Inflammatory macrophage (primary cell): ENCODE measurements at places on chromosomes 1 and 21.

DNA sequence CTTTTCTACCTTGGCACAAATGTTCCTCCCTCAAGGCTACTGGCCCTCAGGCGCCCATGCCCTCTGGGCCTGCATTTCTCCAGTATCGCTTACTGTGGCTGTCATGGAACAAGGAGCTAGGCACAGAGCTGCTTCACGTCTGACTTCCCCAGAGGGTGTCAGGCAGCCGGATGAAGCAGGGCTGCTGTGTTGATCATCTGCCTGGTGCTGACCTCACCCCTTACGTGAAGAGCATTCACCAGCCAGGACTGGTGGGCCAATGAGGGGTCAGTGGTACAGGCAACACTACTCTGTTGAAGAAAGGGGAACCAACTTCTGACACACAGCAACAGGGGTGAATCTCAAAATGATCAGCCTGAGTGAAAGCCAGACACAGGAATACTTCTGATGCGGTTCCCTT, 215.5 kb upstream of the GALNT2 start:
- DNase-seq, result no peak

DNA sequence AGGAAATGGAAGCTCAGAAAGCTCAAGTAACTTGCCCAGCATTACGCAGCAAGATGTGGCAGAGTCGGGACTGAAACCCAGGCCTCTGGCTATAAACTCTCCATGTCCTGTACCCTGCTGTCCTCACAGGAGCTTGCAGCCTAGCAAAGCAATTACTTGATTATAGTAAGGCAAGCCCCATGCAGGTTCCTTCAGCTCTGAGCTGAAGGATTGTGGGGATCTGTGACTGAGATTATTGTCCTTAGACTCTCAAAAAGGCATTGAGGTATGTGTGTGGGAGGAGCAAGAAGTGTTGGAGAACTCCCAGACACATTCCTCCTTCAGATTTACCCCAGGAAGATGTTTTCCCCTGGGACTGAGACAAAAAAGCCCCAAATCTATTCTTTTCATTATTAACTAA, 124.0 kb upstream of the SPATA6 start:
- DNase-seq, result no peak

- no peak for DNase-seq
These were observed 52.0 kb upstream of the STUM start for GRCh38 chr1:226496453-226497015.

GRCh38 chr1:182626527-182626926, 22.3 kb upstream of the RGS16 start:
- no peak for DNase-seq

DNA sequence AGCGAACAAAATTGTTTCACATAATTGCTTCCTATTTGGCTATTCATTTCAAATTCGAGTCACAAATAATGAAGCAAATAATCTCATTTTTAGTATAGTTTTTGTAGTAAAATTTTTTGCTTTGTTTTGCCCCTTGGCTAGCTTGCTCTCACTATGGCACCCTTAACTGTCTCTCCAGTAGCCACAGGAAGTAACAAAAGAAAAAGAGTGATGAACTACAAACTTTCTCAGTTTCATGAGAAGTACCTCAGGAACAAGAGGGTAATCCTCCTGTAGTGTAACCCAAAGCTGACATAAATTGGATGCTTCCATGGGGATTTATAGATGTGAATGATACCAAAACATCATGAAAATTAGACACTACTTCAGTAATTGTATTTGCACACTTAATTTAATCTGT, 242.9 kb downstream of the BARHL2 start:
- no peak for DNase-seq

DNA sequence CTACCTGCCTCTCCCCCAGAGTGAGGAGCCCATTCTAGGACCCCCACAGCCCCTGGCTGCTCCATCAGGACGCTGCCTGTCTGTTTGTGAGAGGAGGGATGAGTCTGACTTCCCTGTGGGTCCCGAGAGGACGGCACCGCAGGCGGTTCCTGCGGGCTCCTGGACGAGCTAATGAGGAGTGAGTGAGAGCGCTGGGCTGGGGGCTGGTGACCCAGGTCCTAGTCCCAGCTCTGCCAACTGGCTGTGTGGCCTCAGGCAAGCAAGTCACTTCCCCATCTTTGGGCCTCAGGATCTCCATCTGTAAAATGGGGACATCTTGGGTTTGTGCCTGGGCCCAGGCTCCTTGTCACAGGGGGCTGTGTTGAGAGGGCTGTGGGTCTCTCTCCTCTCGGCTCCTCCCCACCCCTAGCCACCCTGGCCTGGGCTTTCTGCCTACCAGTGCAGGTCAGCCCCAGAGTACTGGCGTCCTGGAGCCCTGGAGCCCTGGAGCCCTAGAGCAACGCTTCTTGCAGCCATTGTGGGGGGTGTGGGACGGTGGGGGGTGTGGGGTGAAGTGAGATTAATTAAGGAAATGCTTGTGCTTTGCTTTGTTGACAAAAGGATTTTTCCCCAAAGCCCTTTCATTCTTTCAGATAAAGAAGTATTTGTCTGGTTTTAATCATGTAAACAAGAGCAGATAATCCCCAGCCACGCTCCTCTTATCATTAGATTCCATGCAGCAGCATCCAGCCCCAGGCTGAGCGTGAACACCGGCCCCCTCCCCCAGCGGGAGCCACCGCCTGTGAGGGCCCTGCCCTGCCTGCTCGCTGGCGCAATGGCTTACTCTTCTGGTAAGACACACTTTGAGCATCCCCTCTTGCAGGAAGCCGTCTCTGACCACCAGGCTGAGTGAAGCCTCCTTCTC, 26.8 kb downstream of the SLC1A7 start:
- DNase-seq, result no peak

DNA sequence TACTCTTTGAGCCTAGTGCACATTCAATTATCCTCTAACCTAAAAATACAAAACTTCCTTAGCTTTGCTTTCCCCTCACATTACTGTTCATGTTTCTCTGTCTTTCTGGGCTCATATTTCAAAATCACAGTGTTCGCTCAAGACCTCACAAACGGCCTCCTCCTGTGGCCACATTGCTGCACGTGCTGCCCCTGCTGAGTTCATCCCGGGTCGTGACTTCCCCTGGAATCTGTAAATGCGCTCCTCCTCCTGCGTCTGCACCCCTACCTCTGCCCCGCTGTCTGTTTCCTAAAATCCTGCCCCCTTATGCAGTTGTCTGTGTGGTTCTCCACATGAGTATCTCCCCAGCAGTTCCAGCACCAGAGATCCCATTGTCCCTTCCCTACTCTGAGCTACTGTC, 45.5 kb upstream of the RAVER2 start:
- no peak for DNase-seq

DNA sequence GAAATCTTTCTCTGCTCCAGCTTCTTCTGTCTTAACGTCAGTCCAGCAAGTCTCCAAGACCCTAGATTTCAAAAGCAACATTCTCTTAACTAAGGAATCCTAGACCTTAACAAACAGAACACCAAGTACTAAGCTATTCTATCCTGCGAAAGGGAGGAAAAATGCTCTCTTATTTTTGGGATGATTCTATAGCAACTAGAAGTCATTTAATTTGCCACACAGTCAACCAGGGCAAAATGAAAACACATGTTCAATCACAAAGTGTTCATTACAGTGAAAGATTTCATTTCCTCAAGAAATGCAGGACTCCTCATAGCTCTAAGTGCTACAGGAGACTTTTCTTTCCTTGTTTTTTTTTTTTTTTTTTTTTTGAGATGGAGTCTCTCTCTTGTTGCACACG, 36.2 kb upstream of the DOCK7 start:
- no peak for DNase-seq

- DNase-seq, result peak; percentile 42
These were observed 109.5 kb upstream of the SIM2 start for GRCh38 chr21:36589352-36589971.

- DNase-seq, result peak; percentile 85
These were observed 2.1 kb downstream of the PADI1 start for GRCh38 chr1:17207046-17207445.

- DNase-seq, result no peak
These were observed 12.1 kb upstream of the SLC45A3 start for GRCh38 chr1:205692423-205692822.

- DNase-seq, result peak; percentile 79
These were observed at the start of gene TRAF3IP3 for GRCh38 chr1:209755926-209756614. TSS of gene TRAF3IP3 (plus strand) at chr1:209756053. CDS start at chr1:209760040, 3,987 bp downstream.

DNA sequence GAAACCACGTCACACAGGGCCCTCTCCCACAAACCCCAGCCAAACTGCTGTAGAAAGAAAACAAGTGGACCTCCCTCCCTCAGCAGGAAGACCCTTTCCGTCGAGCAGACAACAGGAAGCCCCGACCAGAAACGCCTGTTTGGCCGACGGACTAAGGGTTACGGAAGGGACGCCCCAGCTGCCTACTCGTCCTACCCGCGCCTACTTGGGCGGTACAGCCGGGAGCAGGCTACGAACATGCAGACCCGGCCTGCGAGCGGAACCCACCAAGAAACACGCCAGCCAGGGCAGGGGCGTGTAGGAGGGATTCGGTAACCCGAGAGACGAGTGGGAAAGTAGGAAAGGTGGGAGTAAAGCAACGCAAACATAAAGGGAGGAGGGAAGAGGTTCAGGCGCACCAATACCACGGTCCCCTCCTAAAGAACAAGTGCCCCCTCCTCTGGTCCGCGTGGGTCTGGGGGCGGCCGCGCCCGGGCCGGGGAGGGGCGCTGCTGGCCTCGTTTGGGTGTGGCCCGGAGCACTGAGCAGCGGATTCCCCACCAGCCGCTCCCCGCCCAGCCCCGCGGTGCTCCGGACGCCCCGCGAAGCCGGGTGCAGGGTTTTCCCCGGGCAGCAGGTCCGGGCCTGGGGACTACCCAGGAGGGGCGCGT, 450 bp downstream of the S100A10 start:
- DNase-seq, result peak; percentile 74

DNA sequence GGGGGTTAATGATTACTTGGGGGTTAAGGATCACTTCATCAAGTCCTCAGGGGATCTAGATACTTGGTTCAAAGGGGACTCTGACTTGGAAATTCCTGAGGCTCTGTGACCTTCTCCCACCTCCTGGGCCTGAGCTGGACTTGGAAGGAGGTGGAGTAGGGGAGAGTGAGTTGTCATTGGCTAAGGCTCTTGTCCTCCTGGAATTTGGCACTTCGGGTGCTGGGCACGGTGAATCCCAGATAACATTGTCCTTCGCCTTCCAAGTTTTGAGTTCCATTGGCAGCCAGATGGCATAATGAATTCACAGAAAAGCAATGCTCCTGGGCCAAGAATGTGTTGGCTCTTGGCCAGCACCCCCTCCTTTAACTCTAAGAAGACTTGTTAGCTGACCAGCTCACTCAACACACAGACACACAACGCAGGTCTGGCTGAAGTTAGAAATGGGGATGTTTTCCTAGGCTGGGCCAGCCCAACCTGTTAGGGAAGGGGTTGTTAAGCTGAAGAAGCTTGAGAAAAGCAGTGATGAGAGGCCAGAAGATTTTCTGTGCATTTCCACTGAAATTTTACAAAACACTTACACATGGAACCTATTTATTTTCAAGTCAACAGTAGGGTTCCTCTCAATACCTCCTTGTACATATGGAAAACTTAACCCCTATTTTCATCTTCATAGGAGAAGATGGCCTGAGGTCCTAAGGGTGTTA, 29.7 kb downstream of the SLC26A9 start:
- DNase-seq, result no peak

GRCh38 chr1:47438165-47439016, 547 bp downstream of the FOXD2 start:
- peak; percentile 34 for DNase-seq

GRCh38 chr1:248815407-248816034, 10.2 kb downstream of the SH3BP5L start:
- no peak for DNase-seq

- DNase-seq, result no peak
These were observed 198.4 kb upstream of the VAMP3 start for GRCh38 chr1:7572654-7573152.

DNA sequence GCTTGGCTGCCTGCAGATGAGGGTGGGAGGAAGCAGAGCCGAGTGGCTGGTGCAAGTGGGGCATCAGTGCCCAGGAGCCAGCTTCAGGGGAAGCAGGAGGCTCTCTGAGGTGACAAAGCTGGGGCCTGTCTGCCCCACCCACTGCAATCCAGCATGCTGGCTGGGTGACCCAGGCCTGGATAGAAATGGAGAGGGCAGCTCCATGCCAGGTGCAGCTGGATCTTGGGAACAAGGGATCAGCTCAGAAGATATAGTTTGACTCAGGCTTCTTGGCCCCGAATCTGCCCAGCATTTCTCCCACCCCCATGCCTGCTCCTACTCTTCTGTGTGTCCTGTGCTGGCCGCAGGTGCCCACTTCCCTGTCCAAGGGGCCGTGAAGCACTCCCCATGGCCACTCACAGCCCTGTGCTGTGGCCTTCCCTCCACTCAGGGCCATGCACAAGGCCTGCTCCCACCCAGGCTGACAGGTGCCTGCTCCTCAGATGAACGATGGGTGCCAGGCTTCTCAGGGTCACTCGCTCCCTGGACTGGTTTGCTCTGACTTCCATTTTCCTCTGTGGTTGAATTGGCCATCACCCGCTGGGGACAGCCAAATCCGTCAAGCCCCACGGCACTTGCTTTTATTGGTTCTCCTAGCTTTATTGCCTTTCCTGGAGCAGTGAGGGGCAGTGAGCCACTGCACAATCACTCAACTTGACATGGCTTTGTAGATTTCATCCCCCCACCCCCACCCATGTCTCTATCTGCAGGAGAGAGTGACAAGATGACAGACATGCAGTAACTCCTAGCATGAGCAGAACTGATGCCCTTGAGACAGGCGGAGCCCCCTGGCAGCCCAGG, 174.8 kb upstream of the VAMP3 start:
- DNase-seq, result no peak

GRCh38 chr1:11295905-11296304, 22.9 kb downstream of the UBIAD1 start:
- DNase-seq, result no peak

GRCh38 chr1:90717356-90717664, 208 bp upstream of the BARHL2 start:
- DNase-seq, result no peak

GRCh38 chr1:151578941-151579340, 32.9 kb upstream of the SNX27 start:
- no peak for DNase-seq

DNA sequence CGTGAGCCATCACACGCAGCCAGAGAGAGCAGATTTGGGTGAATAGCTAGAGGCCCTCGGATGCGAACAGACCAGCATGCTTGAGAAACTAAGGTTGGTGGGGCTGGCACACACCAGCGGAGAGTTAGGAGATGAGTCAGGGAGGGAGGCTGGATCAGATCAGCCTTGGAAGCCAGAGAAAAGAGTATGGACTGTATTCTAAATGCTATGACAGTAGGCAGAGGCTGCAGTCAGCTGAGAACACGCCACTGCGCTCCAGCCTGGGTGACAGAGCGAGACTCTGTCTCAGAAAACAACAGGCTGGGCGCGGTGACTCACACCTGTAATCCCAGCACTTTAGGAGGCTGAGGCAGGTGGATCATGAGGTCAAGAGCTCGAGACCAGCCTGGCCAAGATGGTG, 4.0 kb upstream of the PLEKHM2 start:
- DNase-seq, result no peak

GRCh38 chr1:41578712-41579335, 94.3 kb upstream of the EDN2 start:
- DNase-seq, result peak; percentile 8

DNA sequence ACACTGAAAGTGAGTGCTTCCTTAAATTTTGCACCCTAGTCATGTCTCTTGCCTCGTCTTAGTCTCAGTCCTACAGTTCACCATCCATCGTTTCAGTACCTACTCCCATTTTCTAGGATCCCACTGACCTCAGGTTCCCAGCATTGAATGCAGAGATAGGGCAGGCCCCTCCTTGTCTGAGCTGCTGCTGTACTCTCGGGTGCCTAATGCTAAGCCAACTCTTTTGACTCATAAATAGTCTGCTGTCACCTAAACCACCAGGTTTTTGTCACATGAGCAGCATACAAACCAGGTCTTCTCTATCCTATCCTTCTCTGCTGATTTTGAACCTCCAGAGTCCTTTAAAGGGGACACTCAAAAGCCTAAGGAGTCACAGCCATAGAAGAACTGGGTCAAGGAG, 3.0 kb downstream of the ARHGAP30 start:
- no peak for DNase-seq

GRCh38 chr1:174743654-174744561, 255.8 kb upstream of the CACYBP start:
- DNase-seq, result peak; percentile 67
